ENCODE measurements at places on chromosomes 1 and 21. TPM values are rescaled to one million over a fixed set of nuclear protein-coding genes. Genes with fewer than 3 reads are reported as not detected.

Gene OR2L3
- not detected for total RNA-seq

Gene TMEM59
- 124 TPM for total RNA-seq

Gene ADORA1
- 1.3 TPM for total RNA-seq

Gene DRAM2
- total RNA-seq: 19.3 TPM

Gene SPATA46
- total RNA-seq: not detected

Gene SPRR2E
- not detected for total RNA-seq

Gene ATP6V1G3
- not detected for total RNA-seq

Gene FOXD2
- total RNA-seq: 0.49 TPM

Gene CELA2B
- 0.29 TPM for total RNA-seq

Gene PTGFRN
- 14.7 TPM for total RNA-seq

Gene OPTC
- total RNA-seq: not detected

Gene SERTAD4
- total RNA-seq: 0.73 TPM

Gene MAN1C1
- 0.20 TPM for total RNA-seq

Gene DSCAM
- total RNA-seq: not detected

Gene FCRL5
- not detected for total RNA-seq

Gene CATSPERE
- 0.09 TPM for total RNA-seq

Gene CHRM3
- 0.06 TPM for total RNA-seq

Gene KRTAP19-3
- not detected for total RNA-seq

Gene IFI16
- 3.7 TPM for total RNA-seq

Gene TMEM79
- total RNA-seq: 6.8 TPM

Gene GRIK1
- not detected for total RNA-seq

Gene PPIAL4G
- total RNA-seq: not detected
